ELF-1 (cell line): ENCODE measurements at places on chromosomes 5 and 9.

DNA sequence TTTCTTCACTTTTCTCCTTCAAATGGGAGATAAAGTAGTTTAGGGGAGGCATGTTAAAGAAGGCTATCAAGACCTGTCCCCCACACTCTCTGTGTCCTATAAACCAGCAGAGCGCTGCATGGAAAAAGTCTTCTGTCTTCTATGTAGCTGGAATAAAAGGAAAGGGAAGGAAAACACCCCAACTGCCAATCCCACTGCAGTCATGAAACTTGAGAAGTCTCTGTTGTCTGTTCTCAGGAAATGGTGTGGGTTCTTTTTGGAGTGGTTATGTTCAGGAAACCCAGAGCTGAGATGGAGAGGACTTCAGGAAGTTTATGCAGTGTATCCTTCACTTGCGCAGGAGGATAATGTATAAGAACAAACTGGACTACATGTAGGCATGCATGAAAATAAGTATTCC, 274.3 kb downstream of the GAS1 start:
- no peak for DNase-seq

DNA sequence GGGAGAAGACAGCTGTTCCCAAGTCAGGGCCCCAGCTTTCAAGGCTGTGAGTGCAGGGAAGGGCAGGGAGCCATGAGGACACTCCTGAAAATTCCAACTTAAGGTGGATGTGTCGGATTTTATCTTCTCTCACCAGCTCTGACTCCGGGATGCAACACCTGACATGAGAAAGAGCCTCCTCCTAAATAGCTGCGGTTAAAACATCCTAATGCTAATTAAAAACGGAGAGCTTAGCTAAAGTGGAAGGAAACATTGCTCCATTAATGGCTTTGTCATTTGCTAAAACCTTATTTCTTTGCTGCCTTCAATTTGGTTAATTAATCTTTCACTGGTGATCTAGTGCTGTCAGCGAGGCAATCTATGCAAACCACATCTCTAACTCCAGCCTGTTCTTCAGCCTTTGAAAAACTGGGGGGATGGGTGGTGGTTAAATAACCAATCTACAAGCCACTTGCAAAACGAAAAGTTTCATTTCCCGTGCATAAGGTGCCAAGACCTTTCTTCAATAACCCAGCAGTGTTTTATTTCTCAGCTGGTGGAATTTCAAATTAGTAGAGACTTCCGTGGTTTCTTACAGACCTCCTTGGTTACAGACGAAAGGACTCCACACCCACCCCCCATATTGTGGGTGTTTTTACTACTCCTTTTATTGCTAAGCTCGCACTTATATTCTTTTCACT, 379.6 kb downstream of the MLLT3 start:
- DNase-seq: no peak

DNA sequence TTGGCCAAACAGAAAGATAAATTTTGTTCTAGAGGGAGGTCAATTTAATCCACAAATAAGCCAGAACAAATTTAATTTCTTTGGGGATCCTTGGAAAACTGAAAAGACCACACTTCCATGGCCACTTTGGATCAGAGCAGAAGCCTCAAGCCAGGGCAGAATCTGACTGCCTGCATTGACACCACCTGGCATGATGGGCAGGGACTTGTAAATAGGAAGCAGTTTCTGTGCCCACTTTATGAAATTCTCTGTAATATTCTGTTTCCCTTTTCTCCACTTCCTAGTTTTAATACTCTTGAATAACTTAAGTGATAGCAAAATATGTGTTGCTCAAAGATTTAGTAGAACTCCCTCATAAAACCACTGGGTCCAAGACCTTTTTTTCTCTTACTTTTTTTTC, 6.7 kb upstream of the TMEM252 start:
- no peak for DNase-seq

DNA sequence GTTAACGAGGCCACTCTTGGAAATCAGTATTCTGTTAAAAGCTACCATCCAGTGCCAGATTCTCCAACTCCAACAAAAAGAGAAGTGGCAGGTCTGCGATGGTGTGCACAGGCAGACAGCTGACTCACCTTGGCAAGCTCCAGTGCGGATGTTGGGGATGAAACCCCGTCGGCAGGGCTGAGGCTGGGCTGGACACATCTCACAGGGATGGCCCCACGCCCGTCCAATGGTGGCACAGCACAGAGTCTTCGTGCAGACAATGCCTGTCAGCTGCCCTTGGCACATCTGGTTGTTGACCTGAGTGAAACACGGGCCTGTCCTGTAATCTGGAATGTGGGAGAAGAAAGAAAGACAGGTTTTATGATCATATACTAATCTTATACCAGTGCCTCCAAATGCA, 73.4 kb downstream of the FBN2 start:
- DNase-seq: no peak

DNA sequence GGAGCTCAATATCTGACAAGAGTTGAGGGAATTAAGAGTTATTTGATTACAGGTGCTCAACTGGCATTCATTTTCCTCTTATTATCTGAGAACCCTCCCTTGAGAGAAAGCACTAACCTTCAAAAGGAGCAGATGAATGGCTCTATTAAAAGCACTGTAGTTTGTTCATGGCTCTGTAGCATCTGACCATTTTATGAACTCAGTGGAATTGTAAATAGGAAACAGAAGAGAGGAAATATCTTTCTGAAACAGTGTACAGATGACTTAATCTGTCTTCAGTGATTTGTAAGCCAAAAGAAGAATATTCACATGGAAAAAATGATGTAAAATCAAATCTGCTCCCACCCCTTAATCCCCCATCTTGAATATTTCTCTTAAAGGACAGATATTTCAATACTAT, 810.4 kb upstream of the GRAMD2B start:
- DNase-seq: no peak

GRCh38 chr5:77849308-77849900, 73.3 kb upstream of the TBCA start:
- DNase-seq: peak; percentile 45

GRCh38 chr5:129079496-129079895, 15.1 kb upstream of the ISOC1 start:
- DNase-seq: no peak

- DNase-seq: no peak
Observed at GRCh38 chr5:126871441-126871840, 94.5 kb downstream of the LMNB1 start.

DNA sequence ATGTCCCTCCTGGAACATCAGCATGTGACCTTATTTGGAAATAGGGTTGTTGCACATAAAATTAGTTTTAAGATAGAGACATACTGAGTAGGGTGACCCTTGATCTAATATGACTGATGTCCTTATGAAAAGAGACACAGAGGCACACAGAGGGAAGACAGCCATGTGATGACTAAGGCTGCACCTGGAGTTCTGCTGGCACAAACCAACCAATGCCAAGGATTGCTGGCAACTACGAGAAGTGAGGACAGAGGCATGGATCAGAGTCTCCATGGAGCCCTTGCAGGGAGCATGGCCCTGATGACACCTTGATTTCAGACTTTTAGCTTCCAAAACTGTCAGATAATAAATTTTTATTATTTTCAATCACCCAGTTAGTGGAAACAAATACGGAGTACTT, 101.9 kb downstream of the FBXL7 start:
- DNase-seq: no peak
